Stimulated activated CD4-positive, alpha-beta T cell treated with anti-CD3 and anti-CD28 coated beads, TNF-alpha, amount 100 ng/mL, for 4 hours (primary cell): ENCODE measurements at places on chromosomes 2 and 18.
A peak's percentile ranks its signal among the peaks of the same experiment; 100 is the strongest.

DNA sequence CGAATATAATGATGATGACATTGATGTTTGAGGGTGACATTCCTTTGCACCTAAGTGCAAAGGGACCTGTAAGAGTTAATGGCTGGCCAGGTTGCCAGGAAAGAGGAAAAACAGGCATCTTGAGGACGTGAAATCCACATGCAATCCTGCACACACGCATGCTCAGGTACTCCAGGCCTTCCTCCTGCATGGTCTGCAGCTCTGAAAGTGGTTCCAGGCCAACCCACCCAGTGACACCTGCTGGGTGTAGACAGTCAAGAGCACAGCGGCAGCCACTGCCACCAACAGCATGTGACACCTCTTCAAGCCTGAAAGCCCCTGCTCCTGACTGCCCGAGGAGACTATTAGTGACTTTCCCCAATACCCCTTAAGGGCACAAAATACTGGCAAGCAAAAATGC lies 101.6 kb downstream of the PIEZO2 start:
- DNase-seq: no peak

DNA sequence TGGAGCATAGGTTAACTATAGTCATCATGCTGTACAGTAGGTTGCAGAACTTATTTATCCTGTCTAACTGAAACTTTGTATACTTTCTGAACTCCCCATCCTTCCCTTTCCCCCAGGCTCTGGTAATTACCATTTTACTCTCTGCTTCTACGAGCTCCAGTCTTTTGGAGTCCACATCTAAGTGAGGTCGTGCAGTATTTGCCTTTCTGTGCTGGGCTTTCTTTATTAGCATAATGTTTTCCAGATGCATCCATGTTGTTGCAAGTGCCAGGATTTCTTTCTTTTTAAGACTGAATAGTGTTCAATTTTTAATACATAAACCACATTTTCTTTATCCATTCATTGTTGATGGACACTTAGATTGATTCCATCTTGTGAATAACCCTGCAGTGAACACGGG lies 464.1 kb downstream of the TGIF1 start:
- DNase-seq: no peak

- DNase-seq: no peak
These were observed at the start of gene CAVIN2 for GRCh38 chr2:191846515-191847476. CAVIN2 (minus strand) TSS chr2:191847088; CDS start chr2:191846925, 163 bp downstream.

DNA sequence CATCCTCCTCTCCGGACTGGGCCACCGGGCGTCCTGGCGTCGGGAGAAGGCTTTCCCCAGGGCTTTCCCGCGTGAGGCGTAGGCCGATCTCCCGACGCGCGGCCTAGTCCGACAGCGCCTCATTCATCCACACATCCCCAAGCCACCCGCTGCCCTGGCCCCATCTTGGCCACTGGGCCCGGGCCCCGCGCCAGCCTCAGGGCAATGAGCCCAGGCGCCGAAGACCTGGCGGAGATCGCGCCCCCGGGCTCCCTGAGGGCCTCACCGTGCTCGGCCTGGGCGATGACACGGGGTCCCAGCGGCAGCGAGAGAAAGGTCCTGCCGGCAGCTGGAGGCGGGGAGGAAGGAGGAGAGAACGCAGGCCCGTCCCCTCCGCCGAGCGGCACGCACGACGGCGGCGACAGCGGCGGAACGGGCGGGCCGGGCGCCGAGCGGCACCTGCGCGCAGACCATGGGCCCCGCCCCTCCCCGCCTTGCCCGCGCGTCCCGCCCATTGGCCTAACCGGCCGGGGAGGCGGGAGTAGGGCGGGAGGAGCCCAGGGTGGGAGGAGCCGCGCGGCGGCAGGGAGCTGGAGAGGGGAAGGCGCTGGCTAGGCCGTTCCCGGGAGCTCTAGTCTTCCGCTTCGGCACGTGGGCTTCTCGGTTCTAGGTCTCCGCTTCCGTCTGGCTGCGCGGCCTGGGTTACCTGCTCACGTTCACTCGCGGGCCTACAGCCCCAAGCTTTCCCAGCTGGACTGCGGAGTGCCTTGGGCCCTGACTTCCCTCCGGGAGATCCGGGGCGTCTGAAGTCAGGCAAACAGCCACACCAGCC lies at the start of gene OLA1:
Gene OLA1 (minus strand): TSS at position 346 of the 811 bp plus-strand sequence. CDS start 1,717 bp downstream, outside the sequence.
- peak; percentile 93 for DNase-seq

DNA sequence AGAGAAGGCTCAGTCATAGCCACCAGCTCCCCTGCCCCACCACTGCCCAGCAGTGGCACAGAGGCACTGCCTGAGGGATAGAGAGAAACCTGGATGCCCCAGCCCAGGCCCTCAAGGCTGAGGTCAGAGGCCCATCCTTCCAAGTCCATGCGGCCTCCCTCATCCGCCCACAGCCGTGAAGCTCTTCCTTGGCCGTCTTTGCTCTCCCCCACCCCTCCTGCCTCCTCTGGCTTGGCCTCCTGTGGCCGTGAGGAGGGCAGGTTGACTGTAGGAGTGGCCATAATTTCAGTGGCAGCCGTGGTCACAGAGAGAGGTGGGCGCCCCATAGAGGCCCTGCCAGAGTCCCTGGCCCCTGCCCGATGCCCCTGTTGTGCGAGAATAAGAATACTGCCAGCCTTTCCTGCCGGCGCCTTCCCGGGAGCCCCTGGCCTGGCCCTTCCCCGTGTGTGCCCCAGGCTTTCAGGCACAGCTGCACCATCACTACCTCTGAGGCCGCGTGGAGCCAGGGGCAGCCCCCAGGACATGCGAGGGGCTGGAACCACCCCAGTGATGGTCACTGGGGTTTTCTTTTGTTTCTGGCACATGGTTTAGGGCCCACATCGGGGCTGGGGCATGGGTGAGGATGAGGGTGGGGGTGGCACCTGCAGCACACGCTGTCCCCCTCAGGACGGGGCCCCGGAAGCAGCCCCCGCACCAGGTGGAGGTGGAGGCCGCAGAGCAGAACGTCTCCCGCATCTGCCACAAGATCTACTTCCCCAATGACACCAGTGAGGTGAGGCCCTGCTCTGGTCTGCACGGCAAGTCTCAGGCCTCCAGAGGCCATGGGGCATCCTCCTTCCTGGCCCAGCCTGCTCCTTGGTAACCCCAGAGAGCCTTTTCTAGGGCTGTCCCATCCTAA lies 13.1 kb upstream of the GPR17 start:
- DNase-seq: no peak

DNA sequence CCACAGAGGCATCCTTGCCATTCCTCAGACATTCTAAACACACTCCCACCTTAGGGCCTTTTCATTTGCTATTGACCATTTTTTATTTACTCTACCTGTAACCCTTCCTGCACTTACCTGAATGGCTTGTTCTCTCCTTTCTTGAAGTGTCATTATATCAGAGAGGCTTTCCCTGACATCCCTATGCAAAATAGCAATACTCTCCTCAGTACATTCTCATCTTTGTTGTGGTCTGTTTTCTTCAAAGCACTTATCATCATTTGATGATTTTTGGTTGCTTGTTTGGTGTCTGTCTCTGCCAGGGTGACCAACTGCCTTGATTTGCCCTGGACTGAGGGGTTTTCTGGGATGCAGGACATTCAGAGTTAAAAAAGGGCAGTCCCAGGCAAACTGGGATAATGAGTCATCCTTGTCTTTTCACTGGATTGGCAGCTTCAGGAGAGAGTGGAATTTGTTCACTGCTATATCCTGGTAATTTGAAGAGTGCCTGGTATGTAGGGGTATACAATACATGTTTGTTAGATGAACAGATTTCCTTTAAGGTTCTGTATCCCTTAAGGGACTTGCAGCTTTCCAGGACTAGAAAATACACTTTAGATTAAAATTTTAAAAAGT lies 102.4 kb downstream of the BABAM2 start:
- no peak for DNase-seq

DNA sequence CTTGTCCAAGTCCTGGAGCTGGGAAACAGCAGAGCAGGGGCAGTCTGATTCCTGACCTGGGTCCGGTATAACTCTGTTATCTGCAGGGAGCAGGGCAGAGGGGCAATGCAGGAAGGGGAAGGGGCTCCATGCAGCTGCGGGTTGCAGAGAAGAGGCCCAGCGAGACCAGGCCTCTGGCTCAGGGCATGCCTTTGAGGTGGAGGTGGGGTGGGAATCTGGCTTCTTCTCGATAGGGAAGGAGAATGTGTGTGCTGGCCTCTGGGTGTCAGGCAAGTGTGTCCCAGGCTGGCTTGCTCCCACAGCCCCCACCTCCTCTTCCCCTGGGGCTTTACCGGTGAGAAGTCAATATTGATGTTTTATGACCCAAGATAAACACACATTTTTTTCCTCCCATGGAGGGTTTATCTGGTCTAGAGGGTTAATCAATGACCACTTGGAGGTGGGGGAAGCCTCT lies 187.1 kb upstream of the HAAO start:
- DNase-seq: no peak

DNA sequence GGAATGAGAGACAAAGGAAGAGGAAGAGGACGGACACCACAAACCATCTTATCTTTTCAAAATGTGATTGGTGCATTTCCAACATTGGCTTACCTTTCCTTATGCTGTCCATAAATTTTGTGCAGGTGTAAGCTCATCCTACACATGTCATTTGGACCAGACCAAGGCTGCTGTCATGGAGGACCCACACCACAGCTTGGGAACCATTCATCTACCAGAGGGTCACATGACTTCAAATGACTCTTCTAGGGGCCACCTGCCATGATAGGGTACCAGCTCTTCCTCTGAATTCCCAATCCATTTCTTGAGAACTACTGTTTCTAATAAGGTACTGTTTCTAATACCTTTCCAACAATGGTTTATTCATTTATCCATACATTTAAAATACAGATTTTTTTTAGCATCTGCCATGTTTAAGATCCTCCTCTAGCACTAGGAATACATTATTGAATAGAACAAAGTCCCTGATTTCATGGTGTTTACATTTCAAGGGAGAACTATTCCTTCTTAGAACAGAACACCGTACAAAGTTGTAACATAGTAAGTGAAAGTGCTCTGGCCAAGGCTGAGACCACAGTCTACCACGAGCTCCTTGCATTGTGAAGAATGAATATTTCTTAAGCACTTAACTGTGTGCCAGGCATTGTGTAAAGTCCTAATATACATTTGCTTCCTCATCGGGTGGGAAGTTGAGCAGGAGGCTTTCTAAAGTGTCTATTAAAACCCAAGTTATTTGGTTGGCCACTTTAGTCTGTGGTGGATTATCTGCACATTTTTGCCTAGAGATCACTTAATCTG lies 246.1 kb upstream of the FN1 start:
- no peak for DNase-seq

DNA sequence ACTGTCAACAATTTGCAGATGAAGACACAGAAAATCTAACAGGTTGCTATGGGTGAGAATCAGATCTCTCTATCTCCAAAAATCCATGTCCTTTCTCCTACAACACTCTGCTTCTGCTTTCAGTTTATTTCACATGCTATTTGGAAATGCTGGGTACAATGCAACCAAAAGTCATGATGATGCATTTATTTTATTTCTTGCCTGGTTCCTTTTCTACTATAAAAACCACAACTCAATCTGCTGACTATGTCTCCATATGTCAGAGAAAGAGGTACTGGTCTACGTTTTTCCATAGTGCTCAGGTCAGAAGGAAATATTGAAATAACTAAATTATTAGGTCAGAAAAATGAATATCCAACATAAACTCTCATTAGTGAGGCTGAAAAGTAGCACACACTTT lies 20.5 kb downstream of the RAD51AP2 start:
- DNase-seq: no peak

DNA sequence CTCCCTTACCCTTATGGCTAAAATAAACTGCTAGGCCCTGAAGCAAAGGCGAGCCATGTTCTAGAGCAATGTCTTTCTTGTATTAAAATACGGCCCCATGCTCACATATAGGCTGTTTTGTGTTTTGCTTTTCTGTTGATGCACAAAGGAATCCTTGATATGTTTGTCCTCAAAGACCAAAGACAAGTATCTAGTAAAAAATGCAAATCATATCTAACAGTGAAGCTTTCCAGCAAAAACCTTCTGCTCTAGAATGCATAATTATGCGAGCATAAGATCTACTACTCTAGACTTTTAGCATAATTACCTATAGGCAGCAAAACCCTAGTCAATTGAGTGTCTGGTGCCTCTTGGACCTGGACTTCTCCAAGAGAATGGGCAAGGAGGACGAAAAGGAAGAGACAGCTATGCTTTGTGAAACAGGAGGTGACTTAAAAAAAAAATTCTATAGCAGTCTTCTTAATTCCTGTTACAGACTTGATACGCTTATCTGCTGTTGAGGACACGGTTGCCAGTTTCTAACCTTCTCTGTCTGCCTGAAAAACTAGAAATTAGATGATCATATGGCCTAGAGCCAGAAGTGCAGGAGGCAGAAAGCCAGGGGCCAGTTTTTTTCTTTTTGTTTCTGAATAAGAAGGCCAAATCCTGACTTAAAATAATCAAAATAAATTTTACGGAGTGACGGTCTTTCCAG lies 1.5 kb upstream of the AMMECR1L start:
- no peak for DNase-seq

DNA sequence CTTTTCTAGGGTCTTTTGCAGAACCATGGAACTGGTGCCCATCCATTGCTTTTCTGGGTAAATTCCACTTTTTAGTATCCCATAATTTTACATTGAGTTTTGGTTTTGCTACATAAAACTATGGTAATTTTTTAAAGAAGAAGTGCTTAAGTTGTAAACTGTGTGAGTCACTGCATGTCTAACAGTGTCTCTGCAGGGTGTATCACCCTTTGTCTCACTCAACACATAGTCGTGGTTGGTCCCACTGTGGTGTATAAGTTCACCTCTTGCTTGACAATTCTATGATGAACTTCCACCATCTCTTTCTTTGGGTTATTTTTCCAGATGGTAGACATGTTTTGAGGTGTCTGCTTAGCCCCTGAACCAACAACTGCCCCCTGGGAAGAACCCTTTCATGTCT lies 10.5 kb downstream of the SCTR start:
- no peak for DNase-seq

GRCh38 chr2:23055251-23055650 lies 329.7 kb upstream of the KLHL29 start:
- no peak for DNase-seq

- DNase-seq: no peak
These were observed 811.3 kb downstream of the CPS1 start for GRCh38 chr2:211367711-211368110.

DNA sequence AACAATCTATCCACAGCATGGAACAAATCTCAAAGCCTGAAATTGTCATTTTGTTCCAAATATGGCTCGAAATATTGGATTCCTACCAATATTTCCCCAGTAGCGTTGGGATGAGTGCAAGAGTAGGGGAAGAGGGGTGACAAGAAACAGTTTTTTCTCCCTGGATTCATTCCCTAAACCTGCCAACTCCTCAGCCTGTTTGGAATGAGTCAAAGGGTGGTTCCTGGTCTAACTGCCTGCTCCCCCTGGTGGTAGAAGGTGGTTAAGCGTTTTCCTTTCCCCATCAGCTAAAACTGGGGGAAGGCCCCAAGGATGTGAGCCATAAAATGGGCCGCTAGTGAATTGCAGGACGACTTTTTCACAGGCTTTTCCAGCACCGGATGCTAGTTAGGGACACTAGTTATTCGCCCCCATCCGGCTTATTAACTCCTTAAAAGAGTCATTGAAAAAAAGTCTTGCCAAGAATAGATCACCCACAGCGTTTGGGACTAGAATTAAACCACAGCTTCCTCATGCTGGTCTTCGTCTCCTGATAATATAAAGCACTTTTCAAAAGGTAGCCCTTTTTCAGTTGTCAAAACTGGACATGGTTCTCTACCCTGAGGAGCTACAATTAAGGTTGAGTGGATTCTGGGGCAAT lies 72.5 kb downstream of the DHRS9 start:
- DNase-seq: peak; percentile 29
